ENCODE measurements at places on chromosomes 7 and 10.

- DNase-seq: no peak
These were observed 169.6 kb downstream of the ELFN1 start for GRCh38 chr7:1839701-1840100.

GRCh38 chr10:19930936-19931893 lies 115.0 kb downstream of the PLXDC2 start:
- DNase-seq: peak; percentile 38

- DNase-seq: no peak
These were observed 56.0 kb upstream of the SDK1 start for GRCh38 chr7:3245077-3245476.

DNA sequence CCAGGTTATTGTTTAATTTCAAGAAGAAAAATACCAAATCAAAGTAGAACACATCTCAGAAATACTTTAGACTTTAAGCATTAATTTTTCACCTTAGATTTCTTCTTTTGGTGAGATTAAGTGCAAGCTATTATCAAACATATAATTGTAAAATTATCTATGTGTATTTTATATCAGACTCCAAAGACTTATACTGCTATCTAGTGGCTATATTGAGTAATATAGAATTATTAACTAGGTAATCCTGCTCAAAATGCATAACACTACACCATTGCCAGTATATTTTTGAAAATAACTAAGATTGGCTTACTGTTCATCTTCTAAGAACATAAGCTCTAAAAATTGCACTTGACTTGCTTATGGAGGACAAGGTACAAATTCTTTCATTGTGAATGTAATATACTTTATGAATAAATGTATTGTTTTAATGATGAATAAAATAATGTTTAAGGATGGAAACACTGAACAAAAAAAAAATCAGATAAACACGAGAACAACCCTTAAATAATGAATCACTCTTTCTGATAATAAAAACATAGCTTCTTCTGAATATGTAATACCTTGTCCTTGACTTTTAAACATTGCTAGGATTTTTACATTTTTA lies 86.7 kb upstream of the GNAI1 start:
- DNase-seq: peak; percentile 20

- no peak for DNase-seq
These were observed 238.9 kb downstream of the CAMK1D start for GRCh38 chr10:12588091-12588860.

- DNase-seq: no peak
These were observed 55.6 kb downstream of the GRB10 start for GRCh38 chr7:50727072-50727471.

GRCh38 chr10:61987537-61987936 lies 86.0 kb downstream of the ARID5B start:
- DNase-seq: no peak

DNA sequence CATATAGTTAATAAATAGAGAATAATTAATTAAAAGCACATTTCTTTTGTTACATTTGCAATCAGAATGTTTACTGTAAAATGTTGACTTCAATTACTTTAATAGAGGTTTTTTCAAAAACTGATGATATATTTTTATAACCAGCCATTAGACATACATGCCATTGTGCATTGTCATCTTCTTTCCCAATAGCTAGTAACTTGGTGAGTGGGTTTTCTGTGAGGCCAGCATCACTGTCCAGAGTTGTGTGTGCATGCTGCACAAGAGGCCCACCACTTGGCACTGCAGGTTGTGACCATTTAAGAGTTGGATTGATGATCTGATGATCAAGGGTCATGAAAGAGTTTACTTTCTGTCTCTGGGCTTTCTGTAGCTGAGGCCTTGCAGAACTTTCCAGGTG lies 46.5 kb downstream of the TFEC start:
- DNase-seq: no peak

DNA sequence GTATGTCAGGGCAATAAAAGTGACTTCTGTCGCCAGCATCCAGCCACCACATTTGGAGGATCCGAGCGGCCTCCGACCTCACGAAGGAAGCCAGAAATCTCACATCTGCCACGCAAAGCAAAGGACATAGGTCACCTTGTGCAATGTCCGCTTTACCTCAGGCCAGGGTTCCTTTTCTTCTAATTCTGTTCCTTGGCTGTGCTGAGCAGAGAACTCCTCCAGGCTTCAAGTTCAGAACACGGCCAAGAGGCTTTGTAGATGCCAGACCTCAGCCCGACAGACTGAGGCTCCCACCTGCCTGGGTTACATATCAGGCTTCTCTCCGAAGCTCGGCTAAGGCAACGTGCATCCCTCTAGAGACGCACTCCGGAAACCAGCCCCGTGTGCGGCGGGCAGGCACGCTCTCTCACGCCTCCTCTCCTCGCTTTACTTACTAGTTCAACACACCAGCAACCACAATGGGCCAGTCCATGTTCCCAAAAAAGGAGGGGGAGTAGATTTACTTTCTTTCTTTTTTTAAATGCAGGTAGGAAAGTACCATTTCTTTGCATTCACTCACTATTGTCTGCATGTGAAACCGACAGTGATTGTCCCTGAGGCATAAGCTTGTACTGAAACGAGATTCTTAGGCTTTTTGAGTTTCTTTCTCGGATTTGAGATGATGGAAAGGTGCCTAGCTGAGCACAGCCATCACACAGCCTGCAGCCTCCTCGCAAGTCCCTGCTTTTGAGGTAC lies 122.4 kb upstream of the AFAP1L2 start:
- DNase-seq: peak; percentile 95

- no peak for DNase-seq
These were observed 14.5 kb upstream of the CPA1 start for GRCh38 chr7:130365511-130366441.

DNA sequence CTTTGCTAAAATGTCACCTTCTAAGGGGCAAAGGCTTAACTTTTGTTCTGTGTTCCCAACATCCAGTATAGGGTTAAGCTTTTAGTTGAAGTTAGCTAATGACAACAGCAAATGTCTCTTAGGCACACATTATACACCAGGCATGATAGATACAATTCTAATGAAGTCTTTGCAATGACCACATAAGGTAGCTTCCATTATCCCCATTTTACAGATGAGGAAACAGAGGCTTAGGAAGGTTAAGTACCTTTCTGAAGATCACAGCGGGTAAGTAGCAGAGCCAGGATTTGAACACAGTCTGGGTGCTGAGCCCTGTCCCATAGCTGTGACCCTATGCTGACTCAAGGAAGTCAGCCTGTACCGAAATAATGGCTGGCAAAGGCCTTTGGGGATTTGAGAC lies 1.9 kb downstream of the BUD31 start:
- DNase-seq: no peak

GRCh38 chr10:79007421-79008319 lies 61.1 kb upstream of the ZMIZ1 start:
- no peak for DNase-seq

DNA sequence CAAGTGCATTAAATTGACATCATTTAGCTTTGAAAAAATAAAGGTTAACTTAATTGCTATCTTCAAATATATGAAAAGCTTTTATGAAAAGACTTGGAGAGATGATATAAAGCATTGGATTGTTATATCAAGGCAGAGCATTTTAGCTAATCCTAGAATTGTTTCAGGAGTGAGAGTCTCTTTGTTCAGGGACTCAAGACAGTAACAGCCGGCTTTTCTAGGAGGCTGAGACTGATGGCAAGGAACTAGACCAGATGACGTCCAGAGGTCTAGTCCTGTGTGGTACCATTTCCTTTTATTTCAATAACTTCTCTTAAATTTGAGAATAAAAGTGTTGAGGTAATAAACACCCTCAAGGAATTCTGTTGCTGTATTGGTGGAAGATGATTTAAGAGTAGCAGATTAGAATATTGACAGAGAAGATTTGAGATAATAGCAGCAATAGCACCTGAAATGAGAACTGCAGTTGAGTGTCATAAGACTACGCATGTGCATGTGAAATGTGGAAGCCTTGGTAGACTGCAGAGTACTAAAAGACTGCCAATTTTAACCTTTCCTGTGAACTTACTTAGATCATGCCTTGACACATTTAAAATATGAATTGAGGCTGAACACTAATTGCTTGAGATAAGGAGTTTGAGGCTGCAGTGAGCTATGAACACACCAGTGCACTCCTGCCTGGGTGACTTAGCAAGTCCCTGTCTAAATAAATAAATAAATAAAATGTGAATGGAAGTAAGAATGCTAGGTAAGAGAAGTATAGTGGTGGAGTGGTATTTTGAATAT lies 79.6 kb downstream of the ZNRF2 start:
- no peak for DNase-seq

DNA sequence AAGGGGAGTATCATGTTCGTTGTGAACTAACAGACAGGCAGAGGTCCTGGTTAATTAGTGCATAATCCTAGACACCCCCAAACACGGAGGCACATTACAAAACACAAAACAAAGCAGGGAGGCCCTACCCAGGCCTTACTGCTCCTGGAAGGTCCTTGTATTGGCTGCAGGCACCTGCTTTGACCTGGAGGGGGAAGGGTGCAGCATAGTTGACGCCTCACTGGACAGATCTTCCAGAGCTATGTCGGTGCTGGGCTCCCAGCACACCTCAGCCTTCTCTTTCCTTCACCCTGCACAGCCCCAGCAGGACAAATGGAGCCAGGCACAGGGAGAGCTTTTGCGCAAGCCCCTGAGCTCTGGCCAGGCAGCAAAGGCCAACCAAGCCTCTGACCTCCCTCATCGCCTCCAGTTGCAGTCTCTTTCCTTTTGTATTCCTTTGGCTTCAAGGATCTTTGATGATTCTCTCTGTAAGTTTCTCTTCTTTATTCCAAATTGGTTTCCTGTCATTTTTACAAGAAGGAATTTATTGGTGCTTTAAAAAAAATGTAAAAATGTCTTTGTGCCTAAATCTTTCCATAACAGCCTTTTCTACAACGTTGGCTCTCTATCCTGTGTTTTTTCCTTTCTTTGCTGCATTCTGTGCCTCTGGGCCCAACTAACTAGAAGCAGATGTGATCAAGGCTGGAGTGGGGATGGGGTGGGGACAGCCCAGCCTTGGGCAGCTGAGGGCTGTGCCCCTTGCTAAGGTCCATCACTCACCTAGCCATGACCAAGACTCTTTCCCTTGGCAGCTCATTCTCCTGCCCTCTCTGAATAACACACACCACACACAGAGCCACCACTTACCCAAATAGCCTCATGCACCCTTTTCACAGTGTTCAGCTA lies 317.1 kb upstream of the NPVF start:
- DNase-seq: no peak

DNA sequence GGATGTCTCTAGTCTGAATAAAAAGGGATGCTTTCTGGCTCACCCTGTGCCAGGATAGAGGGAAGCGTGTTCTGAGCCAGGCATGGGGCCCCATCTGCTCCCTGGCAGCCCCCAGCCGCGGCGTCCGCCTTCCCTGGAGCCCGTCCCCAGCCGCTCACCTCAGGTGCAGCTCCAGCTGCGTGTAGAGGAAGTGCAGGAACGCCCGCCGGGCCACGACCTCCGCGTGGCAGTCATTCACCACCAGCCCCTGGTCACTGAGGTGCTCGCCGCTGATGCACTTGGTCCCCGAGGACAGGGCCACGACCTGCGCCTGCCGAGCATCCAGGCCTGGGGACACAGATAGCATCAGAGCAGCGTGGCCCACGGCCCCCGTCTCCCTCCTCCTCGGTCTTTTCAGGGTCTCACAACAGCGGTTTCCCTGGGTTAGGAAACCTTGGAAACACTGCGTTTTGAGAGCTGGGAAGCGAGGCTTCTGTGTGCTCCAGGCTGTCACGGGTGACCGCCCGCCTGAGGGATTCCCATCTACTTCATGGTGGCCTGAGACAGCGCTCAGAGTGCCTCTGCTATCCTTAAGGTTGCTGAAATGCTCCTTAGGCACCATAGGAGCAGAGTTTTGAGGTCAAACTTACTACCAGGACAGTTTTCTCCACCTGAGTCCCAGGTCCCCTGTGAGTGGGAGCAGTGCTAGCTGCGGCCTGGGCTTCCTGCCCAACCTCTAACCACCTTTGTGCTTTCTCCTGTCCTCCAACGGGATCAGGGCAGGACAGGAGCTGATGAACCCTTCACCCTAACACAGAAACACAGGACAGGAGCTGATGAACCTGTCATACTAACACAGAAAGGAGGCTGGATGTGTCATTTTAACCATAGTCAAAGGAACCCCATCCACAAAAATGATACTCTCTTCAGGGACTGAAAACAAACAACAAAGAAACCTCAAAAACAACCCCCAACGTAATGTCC lies 186.1 kb downstream of the WDR37 start:
- no peak for DNase-seq

DNA sequence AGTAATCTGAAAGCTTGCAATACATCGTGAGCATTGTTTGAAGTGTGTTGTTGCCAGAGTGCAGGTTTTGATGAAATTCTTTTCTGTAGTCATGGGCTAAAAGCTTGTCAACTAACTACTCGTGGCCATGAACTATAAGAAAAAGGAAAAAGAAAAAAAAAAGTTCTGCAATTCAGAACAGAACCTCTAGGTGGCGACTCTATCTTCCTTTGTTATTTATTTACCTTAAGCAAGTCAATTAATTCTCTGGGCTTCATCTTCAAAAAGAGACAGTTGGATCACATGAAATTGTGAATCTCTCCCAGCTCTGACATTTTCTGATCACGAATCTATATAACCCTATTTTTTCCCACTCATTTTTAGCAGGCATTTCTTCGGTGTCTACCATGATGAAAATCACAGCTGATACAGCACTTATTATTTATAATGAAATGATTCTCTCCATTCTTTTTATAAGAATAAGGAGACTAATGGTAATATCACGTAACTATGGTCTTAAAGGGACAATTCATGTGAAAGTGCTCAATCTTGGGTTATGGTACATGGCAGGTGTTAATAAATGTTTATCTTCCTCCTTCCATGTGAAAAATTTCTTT lies 18.8 kb downstream of the TMEM196 start:
- peak; percentile 88 for DNase-seq

GRCh38 chr7:12866207-12866606 lies 178.8 kb downstream of the ARL4A start:
- no peak for DNase-seq

GRCh38 chr7:151272877-151273276 lies 24.4 kb upstream of the SMARCD3 start:
- no peak for DNase-seq

- no peak for DNase-seq
These were observed 17.7 kb downstream of the FOXK1 start for GRCh38 chr7:4699841-4700240.

DNA sequence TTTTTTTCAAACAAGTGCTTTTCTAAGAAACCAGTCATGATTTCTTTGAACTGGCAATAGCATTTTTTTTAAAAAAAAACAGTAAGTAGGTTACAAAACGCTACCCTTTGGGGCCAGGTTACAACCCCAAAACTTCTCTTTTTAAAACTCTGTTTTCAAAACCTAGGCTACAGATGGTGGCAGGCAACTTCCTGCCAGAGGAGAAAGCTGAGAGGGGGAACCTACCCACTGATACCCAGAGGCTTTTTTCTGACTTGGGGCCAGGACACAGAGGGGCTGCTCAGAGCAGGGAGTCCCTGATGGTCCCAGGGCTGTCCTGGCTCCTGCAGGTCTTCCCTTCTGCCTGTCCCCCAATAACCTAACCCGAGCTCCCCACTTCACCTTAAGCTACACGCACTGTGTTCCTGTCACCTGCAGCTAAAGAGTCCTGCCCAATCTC lies 6.9 kb downstream of the STN1 start:
- DNase-seq: no peak

DNA sequence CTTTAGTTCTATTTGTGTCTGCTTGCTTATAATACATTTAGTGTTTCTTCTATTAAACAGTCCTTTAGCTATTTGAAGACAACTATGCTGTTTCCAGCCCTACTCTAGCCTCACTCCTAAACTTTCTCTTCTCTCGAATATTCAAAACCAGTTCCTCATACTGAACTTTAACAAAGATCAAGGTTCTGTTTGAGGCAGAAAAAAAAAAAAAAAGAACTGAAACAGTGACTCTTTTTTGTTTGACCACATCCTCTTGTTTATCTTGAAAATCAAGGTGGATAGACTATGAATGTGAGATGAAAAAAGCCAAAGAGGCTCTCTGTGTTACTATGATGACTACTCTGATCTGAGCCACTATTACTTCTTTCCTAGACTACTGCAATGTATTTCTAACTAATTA lies 154.3 kb downstream of the ZNF365 start:
- peak; percentile 38 for DNase-seq

Data from HT-29 (cell line).